ENCODE measurements at places on chromosomes 6 and 20. TPM values are rescaled to one million over a fixed set of nuclear protein-coding genes. Genes with fewer than 3 reads are reported as not detected.

Gene DLL1
- 11.9 TPM for total RNA-seq

Gene NCR2
- total RNA-seq, result not detected

Gene PLTP
- 345 TPM for total RNA-seq

Gene RAET1L
- 3.3 TPM for total RNA-seq

Gene GMNN
- 13.0 TPM for total RNA-seq

Gene SIRPB2
- total RNA-seq, result 8.2 TPM

Gene PRSS35
- 0.66 TPM for total RNA-seq

Gene FHL5
- total RNA-seq, result 34.5 TPM

Gene PI3
- total RNA-seq, result 8.7 TPM

Gene DDRGK1
- 81.8 TPM for total RNA-seq

Gene SLC35F1
- 0.63 TPM for total RNA-seq

Gene CFB
- total RNA-seq, result 200 TPM

Gene C6orf118
- 0.57 TPM for total RNA-seq

Gene GPR6
- not detected for total RNA-seq

Gene LAMA4
- 20.7 TPM for total RNA-seq

Gene EPB41L1
- total RNA-seq, result 230 TPM

Gene BPIFB4
- not detected for total RNA-seq

Gene RNF144B
- 153 TPM for total RNA-seq

Gene CCN5
- total RNA-seq, result 3.1 TPM

Gene TREML2
- total RNA-seq, result 0.41 TPM

Gene ELOVL4
- 0.38 TPM for total RNA-seq

Gene SLC22A7
- total RNA-seq, result 2.0 TPM

Gene C6orf58
- not detected for total RNA-seq

Gene TRIM10
- total RNA-seq, result 0.79 TPM

Gene NT5E
- total RNA-seq, result 41.0 TPM

Gene PRDM13
- total RNA-seq, result not detected
